ENCODE measurements at places on chromosomes 7 and 10. TPM values are rescaled to one million over a fixed set of nuclear protein-coding genes. Genes with fewer than 3 reads are reported as not detected.

The PKD2L1 gene
- polyA plus RNA-seq: 1.5 TPM

The CPA4 gene
- not detected for polyA plus RNA-seq

The CLCN1 gene
- 0.11 TPM for polyA plus RNA-seq

The GDF2 gene
- not detected for polyA plus RNA-seq

The PGAM2 gene
- polyA plus RNA-seq: not detected

The TMEM236 gene
- polyA plus RNA-seq: 0.01 TPM

- DNase-seq: no peak
These were observed 247.8 kb downstream of the CELF2 start for GRCh38 chr10:11265484-11265883.

- DNase-seq: no peak
These were observed 75.2 kb downstream of the RNLS start for GRCh38 chr10:88507826-88508453.

- no peak for DNase-seq
These were observed 77.9 kb downstream of the CTNNA3 start for GRCh38 chr10:67618116-67618515.

DNA sequence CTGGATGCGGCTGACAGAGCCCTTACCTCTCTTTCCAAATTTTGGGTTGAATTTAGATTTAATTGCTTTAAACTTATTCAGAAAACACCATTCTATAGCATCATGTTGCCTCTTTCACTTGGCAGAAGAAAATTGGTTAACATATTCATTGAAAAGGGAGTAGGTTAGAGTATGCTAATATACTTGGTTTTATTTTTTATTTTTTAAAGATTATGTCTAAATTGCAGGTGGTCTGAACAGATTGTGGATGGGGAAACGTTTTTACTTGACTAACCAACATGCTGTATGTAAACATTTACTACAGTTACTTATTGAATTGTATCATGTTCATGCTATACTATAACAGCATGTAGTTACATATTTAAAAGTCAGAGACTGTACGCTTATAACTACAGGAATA is 65.6 kb downstream of the DNAH11 start:
- DNase-seq: no peak

- no peak for DNase-seq
These were observed 27.1 kb upstream of the UBE2D1 start for GRCh38 chr10:58307676-58308075.

- DNase-seq: no peak
These were observed 16.2 kb downstream of the CHST3 start for GRCh38 chr10:71980181-71981014.

DNA sequence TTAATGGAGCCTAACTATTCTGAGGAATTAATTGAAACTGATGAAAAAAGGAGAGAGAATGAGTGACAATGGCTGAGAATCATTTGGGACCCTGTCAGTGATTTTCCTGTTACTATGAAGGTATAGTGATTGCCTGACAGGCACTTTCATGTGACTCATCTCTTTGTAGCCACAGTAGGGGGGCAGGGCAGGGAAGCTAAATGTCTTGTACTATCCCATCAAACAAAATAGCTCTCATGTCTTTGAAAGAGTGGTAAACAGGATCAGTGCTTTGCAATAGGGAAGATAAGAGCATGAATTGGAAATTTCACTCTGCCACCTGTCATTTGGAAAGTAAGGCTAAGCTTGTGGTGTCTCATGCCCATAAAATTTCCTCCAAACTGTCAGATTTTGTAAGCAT is 94.5 kb upstream of the GSDME start:
- no peak for DNase-seq

DNA sequence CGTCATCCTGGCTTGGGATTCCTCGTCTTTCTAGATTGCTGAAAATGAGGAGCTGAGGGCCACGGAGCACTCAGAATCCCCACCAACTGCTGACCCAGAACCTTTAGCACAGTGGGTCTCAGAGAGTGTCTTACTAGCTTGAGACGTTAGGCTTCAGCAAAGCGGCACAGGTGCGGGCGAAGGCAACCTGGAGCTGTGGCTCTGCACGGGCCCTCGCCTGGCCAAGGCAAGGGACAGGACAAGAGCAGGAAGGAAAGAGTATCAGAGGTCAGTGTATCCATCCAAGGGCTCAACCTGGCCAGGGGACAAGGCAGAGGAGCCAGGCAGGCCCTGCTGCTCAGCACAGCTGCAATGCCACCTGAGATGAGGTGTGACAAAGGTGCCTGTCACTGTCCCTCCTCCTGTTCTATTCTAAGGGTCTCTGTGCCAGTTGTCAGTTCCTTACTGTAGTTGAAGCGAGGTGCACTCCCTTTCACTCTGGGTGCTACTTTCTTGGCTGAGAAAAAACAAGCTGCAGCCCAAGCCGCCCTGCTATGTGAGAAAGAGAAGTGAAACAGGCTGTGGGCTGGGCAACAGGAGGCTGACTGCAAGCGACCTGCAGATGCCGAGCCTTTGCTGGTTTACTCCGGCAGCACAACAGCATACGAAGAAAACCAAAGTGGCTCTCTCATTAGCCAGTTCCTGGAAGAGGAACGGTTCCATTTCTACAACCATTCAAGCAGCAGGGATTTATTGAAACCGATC is 33.3 kb upstream of the KDM7A start:
- DNase-seq: peak; percentile 78

DNA sequence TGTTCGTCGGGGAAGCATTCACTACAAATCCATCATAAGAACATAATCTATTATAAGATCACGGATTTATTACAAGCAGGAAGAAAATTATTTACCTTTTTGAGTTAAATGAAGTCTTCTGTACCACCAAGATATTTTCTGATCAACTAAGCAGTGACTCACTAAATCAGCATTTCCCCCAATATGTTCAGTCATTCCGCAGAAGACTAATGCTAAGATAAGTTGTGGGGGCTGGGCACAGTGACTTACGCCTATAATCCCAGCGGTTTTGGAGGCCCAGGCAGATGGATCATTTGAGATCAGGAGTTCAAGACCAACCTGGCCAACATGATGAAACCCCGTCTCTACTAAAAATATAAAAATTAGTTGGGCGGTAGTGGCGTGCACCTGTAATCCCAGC is 144.2 kb upstream of the EGR2 start:
- no peak for DNase-seq

DNA sequence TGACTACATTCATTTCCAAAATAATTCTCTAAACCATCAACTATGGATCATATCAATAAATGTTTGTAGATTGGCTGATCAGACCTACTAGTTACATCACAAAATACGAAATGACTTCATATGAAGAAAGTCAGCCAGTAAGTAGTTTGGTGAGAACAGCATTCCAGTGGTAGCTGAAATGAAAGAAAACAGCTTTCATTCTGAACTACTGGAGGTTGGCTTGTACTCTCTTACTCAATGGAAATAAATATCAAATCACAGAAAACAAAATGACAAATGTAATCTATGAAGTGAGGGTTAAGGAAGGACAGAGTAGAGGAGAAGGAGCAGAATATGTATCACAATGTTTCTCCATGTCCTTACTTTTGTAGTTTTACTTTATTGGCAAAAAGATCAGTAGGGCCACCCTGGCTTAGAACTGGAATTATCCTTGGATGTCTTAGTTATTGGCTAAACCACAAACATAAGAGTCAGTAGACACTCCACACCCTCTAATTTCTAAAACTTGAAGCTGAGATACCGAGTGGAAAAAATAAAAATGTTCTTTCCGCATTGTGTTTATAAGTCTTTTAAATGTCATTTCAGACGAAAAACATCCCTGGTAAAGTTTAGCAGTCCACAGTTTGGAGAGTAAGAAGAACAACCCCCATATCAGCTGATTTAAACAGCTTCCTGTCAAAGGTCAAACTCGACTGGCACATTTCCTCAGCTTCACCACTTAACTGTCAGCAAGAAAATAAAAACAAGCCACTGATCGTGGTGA is 74.0 kb upstream of the DGKI start:
- DNase-seq: no peak

DNA sequence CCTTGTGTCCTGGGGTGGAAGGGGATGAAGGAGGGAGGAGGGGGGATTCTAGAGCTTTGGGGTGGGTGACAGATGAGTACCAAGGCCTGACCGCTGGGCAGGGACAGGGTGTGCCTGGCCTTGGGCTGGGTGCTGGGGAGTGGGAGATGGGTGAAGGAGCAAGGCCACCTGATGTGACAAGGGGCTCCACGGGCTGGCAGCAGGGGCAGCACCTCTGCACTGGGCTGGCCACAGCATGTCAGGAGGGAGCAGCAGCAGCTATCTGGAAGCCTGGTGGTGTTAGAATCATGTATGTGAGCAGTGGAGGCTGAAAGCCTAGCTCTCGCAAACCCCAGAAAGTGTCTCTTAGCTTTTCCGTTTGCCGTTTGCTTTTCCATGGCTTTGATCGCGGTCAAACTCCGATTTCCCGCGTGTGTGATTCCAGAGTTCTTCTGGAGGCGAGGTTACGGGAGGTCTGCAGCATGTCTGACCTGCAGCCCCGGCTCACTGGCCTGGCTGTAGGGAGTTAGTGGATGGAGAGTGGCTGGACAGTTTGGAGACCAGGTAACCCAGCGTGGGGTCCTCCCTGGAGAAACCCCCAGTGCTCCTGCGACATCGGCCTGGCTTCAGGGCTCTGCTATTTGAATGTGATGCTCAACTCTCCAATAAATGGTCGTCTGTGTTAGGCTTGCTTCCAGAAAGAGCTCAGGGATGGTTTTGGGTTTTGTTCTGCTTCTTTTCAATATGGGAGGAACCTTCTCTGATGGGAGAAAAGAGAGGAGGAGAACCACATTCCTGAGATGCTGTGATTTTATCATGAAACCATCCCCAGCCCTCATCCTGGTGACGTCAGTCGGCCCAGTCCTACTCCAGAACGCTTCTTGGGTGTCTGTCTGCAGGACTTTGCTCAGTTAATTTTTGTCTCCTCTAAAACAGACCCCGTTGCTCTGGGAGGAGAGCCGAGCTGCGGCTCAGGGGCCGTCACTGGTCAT is 105.5 kb downstream of the CUX1 start:
- DNase-seq: no peak

GRCh38 chr7:43395351-43395750 is 187.6 kb upstream of the STK17A start:
- DNase-seq: no peak

DNA sequence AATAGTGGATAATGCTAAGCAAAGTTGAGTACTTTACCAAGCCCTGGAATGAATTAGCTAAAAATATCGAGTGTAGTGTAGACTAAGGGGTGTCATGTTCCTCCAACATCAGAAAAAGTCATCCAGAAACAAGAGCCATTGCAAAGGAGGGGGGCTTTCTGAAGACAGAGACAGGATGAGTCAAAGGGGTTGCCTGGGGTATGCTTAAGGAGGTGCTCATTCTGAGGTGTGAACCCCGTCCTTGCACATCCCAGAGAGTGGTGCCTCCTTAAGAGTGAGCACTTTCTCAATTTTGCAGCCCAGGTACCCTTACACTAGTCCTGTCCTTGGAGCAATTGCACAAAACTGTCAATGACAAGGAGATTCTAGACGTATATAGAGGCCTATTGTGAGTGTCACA is 43.1 kb upstream of the C10orf71 start:
- no peak for DNase-seq

DNA sequence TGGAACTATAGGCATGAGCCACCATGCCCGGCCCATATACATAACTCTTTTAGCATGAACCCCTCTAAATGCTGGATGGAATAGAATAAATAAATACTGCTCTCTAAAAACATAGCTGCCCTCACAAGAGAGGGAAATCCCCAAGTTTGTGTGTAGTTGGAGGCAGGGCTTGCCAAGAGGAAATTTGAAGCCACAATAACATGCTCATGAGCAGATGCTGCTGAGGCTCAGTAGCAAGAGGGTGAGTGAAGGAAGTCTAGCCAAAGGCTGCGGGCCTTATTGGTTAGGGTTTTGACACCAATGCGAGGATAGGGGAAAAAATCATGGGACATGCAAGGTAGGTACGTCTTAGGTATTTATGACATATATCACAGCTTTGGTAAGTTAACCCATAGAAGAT is 17.3 kb downstream of the TPK1 start:
- DNase-seq: no peak

- no peak for DNase-seq
These were observed 34.8 kb downstream of the NEUROG3 start for GRCh38 chr10:69538461-69538860.
